Stimulated activated CD4-positive, alpha-beta T cell treated with anti-CD3 and anti-CD28 coated beads, Interleukin-15, amount 100 ng/mL, for 24 hours (primary cell): ENCODE measurements at places on chromosomes 13 and 19.
A peak's percentile ranks its signal among the peaks of the same experiment; 100 is the strongest.

GRCh38 chr13:100738176-100738855, 63.7 kb upstream of the TMTC4 start:
- DNase-seq = no peak

GRCh38 chr19:14821937-14822336, 13.0 kb downstream of the OR7A5 start:
- no peak for DNase-seq

DNA sequence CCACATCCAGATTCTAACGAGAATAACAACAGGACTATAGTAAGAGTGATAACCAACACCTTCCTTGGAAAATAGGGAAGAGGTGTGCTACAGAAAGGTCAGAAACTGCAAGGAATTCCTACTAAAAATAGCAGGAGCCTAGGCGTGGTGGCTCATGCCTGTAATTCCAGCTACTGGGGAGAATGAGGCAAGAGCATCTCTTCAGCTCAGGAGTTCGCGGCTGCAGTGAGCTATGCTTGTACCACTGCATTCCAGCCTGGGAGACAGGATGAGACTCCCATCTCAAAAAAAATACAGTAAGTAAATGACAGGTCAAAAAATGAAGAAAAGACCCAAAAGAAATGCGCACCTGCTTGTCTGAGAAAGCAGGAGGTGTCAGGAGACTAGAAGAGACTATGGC, 101.5 kb upstream of the TSHZ3 start:
- DNase-seq = no peak

DNA sequence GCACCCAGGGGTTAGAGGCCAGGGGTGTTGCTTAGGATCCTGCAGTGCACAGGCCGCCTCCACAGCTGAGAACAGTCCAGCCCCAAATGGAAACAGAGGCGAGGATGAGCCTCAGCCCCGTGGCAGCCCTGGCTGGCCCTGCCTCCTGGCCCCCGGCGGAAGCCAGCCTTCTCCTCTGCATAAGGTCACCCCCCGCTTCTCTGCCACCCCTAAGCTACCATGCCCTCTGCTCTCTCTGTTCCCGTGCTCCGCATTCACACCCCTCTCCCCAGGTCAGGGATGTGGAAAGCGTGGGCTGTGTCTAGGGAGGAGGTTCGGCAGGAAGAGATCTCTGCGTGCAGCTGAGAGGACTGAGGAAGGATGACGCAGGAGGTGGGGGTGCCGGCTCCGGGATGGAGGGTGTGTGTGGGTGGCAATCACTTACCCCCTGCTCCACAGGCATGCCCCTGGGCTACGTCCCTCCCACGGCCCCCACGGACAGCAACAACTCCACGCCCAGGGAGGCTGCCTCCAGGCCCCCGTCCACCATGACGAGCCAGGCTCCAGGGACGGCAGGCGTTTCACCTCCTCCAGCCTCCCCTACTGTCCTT, 6.0 kb downstream of the SSC5D start:
- no peak for DNase-seq

DNA sequence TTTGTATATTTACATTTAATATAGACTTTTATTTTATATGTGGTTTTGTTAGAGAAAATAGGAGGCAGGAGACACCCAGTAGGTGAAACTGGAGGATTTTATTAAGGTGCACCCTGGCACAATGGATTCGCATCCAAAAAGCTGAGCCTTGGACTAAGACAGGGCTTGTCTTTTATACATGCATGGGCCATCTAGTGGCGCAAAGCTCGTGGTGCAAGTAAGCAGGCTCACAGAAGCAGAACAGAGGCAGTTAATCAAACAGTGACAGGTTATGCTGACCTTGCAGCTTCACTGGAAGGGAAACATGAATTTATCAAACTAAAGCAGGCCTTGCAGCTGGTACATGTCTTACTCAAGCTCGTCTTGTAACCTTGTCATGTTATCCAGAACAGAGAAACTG, 58.8 kb upstream of the ZNF681 start:
- DNase-seq = peak; percentile 53

GRCh38 chr13:27979765-27980279, 8.7 kb downstream of the URAD start:
- no peak for DNase-seq

DNA sequence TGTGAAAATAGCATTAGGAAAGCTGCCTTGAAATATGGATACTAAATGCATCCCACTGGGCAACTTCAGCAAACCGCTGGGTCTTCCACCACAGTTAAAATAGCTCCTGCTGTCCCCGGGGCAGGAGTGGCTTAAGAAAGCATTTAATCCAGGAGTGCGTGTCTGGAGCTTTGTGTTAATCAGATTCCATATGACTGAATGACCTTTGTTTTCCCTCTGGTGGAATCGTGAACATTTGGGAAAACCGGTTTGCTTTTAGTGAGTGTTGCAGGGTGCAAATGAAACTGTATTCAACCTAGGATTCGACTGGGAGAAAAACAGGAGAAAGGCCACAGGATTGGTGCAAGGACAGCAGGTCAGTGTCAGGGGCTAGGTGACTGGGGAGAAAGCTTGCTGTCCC, 237.6 kb upstream of the MAB21L1 start:
- no peak for DNase-seq

- DNase-seq = no peak
Observed at GRCh38 chr13:110200276-110200870, 106.6 kb downstream of the COL4A1 start.

DNA sequence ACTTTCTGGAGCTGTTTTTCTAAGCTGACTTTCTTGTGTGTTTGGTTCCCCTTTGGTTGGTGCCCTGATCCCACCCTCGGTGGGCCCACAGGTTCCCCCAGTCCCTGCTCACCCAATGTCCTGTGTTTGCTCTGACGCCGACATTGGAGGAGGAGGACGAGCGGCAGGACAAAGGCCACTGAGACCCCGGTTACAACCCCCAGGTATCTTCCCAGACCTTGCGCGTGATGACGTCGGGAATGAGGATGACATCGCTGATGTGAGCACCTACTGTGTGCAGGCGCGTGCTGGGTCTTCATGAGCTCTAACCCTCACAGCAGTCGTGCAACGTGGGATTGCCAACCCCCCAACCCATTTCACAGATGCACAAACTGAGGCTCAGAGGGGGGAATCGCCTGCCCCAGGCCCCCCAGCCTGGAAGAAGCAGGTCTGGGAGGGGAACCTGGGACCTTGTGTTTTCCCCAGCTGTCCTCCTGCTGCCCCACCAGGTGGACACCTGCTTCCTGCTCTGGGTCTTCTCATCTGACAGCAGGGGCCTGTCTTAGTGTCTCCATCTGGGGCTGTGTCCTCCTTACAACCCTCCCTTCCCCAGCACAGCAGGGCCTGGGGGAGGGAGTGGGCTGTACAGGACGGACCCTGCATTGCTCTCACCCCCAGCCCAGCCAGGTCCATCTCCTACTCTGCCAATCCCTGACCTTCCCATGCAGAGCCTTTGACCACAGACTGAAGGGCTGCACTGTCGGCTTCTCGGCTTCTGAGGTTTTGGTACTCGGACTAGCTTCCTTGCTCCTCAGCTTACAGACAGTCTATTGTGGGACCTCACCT, 4.7 kb upstream of the LILRA6 start:
- no peak for DNase-seq

- no peak for DNase-seq
Observed at GRCh38 chr13:28161370-28161769, 23.0 kb downstream of the PAN3 start.

DNA sequence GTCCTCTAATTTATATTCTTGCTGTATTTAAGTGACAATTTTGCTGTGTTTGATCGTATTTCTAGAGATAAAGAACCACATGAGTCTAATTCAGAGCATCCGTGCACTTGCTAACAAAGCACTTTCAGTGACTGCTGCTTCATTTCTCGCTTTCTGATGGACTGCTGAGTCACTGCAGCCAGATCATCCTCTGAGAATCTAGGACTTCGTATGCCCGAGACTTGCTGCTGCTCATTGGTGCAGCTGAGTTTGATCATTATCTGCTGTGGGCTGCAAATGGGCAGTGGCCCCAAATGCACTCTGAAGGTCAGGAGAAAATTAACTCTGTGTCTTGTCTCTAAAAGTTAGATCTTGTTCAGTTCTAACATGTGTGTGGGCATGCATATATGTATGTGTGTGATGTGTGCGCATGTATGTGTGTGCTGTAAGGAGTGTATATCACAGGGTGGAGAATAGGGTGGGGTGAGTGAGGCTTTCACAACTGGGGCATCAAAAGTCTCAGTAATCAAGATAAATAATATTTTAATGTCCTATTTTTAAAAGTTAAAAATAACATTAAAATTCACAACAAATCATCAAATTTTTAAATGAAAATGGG, 342.6 kb downstream of the MTUS2 start:
- no peak for DNase-seq

- no peak for DNase-seq
Observed at GRCh38 chr13:77530875-77531274, 4.6 kb upstream of the SCEL start.

- no peak for DNase-seq
Observed at GRCh38 chr19:49718991-49719390, 28.1 kb downstream of the CPT1C start.

DNA sequence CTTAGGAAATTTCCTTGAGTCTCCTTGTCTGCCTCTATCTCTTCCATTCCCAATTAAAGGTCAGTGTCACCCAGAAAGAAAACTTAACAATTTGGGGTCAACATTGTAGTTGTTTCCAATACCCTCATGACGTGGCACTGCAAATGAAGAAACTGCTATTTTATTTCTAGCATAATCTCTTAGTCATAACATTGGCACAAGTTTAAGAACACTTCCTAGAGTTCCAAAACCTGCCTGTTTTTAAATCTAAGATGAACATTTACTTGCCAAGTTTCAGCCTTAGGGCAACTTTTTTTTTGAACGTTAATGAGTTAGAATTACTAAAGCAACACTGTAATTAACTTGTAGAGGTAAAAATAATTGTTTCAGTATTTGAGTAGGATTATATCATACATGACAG, 108.0 kb downstream of the LMO7 start:
- DNase-seq = no peak

GRCh38 chr19:35787227-35787799, 11.9 kb downstream of the ARHGAP33 start:
- no peak for DNase-seq

- DNase-seq = no peak
Observed at GRCh38 chr19:33448159-33448516, 73.5 kb downstream of the PEPD start.

- DNase-seq = peak; percentile 22
Observed at GRCh38 chr19:16328824-16329482, 4.3 kb downstream of the KLF2 start.

GRCh38 chr19:50639121-50640112, at the start of gene SYT3:
TSS of gene SYT3 (minus strand) at chr19:50639881. CDS start at chr19:50637411, 2,470 bp downstream.
- peak; percentile 61 for DNase-seq

- DNase-seq = no peak
Observed at GRCh38 chr13:51920786-51921185, 59.0 kb downstream of the CCDC70 start.

DNA sequence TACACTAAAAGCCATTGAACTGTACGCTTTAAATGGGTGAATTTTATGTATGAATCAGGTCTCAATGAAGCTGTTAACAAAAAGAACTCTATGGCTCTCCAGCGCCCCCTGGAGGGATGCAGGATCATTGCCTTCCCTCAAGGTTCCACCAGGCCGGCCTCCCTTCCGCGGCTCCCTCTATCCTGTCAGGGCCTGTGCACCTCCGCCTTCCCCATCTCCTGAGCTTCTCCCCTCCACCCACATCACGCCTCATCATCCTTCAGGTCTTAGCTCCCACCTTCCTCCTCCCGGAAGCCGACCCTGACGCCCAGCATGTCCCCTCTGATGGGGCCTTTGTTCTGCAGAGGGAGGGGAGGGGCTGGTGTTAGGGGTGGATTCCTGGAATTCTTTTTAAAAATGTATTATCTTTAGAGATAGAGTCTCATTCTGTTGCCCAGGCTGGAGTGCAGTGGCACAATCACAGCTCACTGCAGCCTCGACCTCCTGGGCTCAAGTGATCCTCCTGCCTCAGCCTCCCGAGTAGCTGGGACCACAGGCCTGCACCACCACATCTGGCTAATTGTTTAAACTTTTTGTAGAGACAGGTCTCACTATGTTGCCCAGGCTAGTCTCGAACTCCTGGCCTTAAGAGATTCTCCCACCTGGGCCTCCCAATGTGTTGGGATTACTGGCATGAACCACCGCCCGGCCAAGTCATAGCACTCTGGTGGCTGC, 27.7 kb downstream of the MEIS3 start:
- DNase-seq = peak; percentile 88

- DNase-seq = no peak
Observed at GRCh38 chr19:51737924-51738323, 13.8 kb downstream of the FPR1 start.

GRCh38 chr19:17843292-17843827, 4.4 kb downstream of the JAK3 start:
- no peak for DNase-seq

GRCh38 chr13:68380041-68380973, 1150.2 kb upstream of the PCDH9 start:
- no peak for DNase-seq

DNA sequence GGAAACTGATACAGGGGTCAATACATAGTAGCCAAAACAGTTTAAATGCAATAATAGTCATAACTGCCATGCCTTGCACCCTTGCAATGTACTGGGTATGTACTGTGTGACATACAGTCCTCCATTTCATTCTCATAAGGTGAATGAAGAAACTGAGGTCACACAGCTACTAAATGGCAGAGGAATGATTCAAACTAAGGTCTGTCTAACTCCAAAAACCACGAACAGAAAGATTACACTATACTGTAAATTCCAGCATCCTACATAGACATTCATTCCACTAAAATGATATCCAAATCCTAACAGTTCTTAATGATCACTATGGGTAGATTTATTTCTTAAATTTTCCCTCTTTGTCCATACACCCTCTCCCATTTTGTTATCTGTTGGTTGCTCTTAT, 238.1 kb upstream of the SERP2 start:
- no peak for DNase-seq

GRCh38 chr19:23436318-23436717, 41.0 kb upstream of the ZNF91 start:
- peak; percentile 23 for DNase-seq

DNA sequence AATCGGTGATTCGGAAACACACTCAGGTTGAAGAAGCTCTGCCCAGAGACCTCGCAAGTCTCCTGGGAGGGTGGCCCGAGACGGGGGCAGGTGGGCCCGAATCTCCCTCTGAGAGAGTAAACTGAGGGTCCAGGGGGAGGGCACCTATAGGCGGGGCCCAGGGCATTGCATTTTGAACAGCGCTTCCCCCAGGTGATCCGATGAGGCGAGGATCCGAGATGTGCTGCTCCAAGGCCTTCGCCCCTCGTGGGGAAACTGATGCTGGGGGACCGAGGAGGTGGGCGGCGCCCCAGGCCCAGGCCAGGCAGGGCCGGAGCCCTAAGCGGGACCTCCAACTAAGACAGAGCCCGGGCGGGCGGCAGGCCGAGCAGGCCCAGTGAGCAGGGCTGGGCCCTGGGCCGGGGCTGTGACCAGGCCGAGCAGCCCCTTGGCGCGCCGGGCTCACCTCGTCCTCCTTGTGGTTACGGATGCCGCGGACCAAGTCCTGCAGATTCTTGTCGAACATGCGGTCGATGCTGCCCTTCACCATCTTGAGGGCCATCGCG, 500 bp downstream of the AP3D1 start:
- DNase-seq = peak; percentile 27

GRCh38 chr13:41930154-41930553, 30.8 kb downstream of the VWA8 start:
- DNase-seq = no peak
